ENCODE measurements at places on chromosomes 5 and 9.
A peak's percentile ranks its signal among the peaks of the same experiment; 100 is the strongest.

- no peak for DNase-seq
Observed at GRCh38 chr5:131423056-131423455, 159.2 kb downstream of the CDC42SE2 start.

GRCh38 chr9:1051584-1052275, 1.6 kb downstream of the DMRT2 start:
- DNase-seq: peak; percentile 28

DNA sequence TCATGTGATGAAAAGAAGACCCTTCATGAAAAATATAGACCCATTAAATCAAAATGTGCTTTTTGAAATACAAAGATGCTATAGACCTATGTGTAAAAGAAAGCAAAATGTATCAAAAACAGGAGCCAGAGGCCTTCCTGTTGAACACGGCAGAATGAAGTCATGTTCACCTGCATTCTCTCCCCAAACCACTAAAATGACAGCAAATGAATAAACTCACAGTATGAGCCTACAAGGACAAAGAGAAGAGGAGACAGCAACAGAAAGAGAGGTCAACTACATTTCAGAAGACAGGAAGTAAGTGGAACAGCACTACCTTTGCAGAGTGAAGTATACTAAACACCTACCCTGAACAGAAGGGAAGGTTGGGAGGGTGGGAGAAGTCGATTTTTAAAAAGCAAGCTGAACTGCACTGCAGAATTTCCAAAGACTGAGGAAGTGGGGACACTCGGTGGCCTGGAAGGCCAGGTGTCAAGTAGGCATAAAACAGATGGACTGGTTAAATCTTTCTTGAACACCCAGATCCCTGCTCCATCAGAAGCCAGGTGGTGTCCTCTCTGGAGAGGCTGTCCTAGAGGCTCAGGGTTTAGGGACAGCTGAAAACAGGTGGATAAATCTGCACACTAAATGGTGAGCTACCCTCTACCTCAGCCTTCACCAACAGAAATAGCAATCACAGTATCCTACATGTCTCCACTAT, 48.9 kb downstream of the MED27 start:
- no peak for DNase-seq

DNA sequence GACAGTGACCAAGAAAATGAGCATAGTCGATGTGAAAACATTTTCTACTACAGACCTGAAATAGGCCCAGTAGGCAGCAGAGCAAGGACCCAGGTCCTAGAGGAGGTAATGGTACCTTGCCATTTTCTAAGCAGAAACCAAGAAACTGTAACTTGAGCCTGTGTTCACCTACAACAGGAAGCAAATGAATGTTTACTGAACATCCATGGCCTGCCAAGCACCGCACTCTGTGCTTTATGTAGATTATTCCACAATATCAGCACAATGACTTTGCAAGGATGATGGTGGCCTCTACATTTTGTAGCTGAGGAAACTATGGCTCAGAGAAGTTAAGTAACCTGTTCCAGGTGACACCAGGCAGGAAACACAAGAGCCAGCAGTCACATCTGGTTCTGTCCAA, 215.3 kb downstream of the SPOCK1 start:
- no peak for DNase-seq

DNA sequence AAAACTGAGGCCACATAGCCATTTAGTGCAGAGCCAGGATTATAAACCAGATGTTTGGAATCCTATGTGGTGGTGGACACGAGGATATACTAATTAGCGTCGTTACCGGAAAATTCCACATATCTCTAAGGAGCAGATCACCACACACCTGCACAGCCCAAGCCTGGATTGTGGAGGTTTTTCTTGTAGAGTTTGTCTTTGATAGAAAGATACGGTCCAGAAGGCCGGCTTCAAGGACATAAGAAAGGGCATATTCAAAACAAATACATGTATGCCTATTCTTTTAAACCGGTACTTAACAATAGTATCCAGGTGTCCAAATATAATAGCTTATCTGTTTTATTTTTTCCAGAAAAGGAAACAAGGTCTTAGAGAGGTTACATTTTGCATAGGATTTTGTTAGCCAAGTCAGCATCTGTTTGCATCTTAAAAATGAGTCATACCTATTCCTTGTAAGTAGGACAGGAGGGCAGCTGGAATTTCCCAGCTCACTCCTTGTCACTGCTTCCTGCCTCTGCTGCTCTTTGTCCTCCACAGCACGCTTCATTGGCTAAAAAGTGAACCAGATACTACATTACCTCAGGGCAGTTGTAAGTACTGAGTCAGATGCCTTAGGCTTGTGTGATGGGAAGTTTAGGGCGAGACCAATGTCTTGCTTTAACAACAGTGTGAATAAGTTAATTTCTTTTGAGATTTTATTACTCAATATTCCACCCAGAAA, 3.6 kb downstream of the TMC1 start:
- DNase-seq: peak; percentile 60

DNA sequence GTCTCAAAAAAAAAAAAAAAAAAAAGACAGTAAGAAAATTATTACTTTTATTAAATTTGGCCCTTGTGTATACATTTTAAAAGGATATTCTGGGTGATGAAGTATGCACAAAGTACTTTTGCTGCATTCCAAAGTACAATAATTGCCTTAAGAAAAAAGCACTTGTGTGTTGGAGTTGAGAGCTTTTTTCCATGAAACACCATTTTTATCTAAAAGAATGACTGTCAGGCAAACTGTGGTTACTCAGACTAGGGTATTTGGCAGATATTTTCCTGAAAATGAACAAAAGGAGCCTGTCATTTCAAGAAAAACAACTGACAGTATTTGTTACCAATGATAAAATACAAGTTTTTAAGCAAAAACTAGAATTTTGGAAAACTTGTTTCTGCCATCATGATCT, 84.3 kb upstream of the PTPN3 start:
- no peak for DNase-seq

- DNase-seq: no peak
Observed at GRCh38 chr9:100698945-100699344, 121.1 kb downstream of the CAVIN4 start.

DNA sequence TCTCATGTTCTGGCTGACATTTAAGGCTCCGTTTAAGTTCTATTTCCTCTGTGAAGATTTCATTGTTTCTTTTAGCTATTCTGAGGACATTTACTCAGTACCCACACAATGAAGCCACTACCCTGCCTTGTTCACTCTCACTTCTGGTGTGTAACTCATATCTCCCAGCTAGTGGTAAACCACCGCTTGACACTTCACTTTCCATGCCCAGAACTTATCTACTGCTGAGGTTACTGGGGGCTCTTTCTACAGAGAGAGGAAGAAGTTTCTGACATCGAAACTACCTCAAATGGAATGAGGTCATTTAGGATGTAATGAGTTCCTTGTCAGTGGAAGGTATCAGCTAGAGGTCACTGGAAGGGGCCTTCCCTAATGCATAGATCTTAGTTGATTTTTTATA, 501.5 kb downstream of the DMAC1 start:
- no peak for DNase-seq

DNA sequence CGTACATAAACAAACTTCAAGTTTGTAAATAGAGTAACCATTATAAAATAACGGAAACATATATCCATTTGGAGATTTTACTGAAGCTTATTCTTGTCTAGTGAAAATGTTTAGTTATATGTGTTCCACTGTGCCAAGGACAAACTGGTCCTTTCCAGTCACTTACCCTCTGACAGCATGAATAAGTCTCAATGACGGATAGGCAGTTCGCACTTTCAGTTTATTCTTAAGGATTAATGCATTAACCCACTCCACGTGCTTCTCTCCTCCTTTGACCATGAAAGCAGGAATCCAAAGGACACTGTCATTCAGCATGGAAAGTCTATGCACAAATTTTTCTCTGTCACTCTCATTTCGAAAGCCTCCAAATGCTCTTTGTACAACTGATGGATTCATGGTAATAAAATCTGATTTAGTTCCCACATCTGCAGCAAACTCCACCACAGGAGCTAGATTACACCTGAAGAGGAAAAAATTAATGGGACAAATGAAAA, 47.1 kb downstream of the ST8SIA4 start:
- DNase-seq: no peak

GRCh38 chr5:142015781-142016533, 3.1 kb upstream of the GNPDA1 start:
- DNase-seq: no peak

GRCh38 chr5:139105621-139106071, 92.5 kb downstream of the SIL1 start:
- no peak for DNase-seq

DNA sequence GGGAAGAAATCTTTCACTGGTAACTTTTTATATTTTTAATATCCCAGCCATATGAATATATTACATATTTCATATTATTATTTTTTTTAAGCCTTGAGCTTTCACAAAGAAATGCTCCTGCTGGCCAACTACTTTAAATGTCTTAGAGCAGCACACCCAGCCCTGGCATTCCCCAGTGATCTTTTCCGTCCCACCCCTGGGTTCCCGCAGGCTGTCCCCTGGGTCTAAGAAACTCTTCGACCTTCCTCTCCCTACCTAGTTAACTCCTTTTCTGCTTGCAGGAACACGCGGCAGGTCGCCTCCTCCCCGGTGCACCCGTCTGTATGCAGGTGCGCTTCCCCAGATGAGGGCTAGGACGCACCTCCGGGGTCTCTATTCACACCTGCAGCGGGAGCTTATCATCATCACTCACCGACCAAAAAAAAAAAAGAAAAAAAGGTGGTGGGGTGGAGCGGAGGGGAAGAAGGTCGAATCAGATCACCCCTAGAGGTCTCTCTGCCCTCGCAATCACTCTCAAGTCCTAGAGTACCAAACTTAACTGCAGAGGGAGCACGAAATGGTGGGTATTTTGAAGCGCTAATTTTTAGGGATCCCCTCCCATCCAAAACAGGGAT, 696 bp downstream of the ZFP62 start:
- peak; percentile 22 for DNase-seq

DNA sequence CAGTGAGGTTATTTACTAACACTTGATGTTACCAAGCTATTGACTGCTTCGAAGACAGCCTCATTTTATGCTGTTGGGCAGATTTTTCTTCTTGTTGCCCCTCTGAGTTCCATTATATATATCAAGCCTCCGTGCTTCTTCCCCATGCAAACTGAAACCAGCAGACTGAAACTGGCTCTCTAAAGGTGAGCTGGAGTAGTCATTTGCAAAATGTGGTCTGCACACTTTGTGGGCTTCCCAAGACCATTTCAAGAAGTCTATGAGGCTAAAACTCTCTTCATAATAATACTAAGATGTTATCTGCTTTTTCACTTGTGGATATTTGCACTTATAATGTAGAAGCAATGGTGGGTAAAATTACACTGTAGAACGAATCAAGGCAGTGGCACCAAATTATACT, 13.9 kb downstream of the SLC36A1 start:
- no peak for DNase-seq

DNA sequence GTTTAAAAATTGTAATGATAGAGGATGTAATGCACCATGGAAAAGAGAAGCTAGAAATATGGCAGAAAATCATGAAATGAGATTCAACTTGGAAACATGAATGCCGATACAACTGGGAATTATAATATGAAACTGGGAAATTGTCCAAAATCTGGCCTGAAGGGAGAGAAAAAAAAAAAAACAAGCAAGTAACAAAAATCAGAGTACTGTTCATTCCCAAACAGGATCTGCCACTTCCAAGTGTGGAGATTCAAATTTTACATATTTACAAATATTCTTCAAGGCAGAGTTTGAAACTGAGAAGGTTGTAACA, 56.6 kb upstream of the MOCS2 start:
- DNase-seq: no peak

GRCh38 chr9:114919611-114920010, 10.8 kb downstream of the TNFSF8 start:
- no peak for DNase-seq

- peak; percentile 56 for DNase-seq
Observed at GRCh38 chr5:141605523-141606277, 13.1 kb downstream of the DIAPH1 start.

- DNase-seq: peak; percentile 17
Observed at GRCh38 chr5:7754997-7755596, 95.8 kb downstream of the CFAP90 start.
